ENCODE measurements at places on chromosomes 16 and 17.
A peak's percentile ranks its signal among the peaks of the same experiment; 100 is the strongest.

GRCh38 chr17:75769536-75769935, 4.5 kb upstream of the GALK1 start:
- DNase-seq: no peak

GRCh38 chr17:57999496-58000017, 7.5 kb downstream of the SRSF1 start:
- DNase-seq: no peak

DNA sequence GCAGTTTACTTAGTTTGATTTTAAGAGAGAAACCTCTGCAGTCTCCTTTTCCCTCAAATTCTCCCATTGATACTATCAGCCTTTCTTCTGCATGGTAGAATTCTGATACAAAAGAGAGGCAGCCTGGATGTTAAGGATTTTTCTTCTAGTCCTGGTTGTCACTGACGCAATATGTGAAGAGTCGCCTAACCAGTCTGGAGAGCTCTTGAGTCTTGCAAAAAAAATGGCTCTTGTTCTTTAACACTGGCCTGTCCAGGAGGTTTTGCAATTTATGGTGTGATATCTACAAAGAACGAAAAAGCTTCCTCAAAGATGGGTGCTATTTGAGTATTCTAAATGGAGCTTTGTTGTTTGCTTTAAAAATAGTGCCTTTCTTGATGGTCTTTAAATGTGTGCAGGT, 28.9 kb downstream of the COX10 start:
- no peak for DNase-seq

- DNase-seq: peak; percentile 82
Measured at GRCh38 chr17:40417609-40418427, at the start of gene TOP2A. Gene TOP2A, minus strand, starts transcription at chr17:40417896. Its CDS starts 105 bp downstream, at chr17:40417791.

DNA sequence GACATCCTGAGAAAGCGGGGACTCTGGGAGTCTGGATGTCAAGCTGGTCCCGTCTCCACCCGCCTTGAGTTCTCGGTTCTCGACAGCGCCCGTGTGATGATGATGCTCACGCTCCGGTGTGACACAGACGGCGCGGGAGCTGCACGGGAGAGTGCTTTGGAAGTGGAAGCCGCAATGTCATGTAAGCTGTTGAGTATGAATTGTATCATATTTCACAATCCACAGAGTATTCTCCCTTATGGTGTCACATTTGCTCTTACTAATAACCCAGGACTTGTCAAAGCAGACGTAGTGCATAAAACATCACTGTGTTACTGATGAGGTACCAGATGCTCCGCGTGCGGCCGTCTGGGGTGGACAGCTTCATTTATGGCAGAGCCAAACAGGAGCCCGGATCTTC, 217.5 kb upstream of the CHMP6 start:
- DNase-seq: no peak

DNA sequence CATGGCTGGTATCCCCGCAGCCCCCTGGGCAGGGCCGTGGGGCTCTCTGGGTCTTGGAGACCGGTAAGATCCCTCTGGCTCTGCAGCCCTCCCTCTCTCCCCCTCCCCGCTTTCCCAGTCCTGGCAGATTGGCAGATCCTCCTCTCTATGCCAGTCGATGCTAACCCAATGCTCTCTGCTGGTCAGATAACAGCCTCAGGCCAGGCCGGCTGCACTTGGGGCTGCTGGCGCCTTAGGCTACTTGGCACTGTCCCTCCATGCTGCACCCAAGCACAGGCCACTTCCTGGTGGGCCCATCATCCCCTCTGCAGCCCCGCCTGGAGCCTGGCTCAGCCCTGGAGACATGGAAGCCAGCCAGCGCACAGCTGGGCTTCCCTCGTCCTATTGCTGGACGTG, 81.7 kb downstream of the RTN4RL1 start:
- DNase-seq: no peak

DNA sequence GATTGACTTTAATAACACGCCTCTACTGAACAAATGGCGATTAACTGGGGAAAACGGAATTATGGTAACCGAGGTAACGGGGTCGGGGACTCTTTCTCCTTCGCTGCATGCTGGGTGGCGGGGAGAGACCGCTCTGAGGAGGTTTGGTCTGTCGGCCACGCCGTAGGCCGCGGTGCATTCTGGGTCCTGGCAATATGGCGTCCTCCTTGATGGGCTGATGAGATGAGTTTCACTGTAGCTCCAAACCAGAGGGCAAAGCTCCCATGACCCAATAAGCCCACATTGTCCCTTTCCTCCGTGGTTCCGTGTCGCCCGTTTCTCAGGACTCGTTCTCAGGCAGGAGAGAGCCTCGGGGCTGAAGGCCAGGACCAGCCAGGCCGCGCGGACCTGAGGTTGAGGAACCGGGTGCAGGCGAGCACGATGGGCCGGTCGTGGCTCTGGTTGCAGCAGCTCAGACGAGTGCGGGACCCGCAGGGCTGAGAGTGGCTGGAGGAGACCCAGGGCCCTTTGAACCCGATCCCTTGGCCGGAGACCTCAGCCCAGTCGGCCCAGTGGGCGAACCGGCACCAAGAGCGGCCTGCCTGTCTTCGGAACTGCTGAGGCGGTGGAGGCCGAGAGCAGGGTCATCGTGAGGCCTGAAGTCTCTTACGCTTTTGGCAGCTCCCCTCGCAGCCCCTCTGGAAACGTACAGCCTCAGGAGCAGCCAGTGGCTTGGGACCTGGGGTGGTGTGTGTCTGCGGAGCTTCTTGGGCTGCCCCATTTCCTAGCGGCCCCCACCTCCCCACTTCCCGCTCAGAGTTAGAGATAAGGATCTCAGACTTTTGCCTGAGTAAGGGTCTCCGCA, at the start of gene RPTOR:
TSS of gene RPTOR (plus strand) at position 184 of the 844 bp plus-strand sequence. CDS start 792 bp downstream, outside the sequence.
- DNase-seq: peak; percentile 89

DNA sequence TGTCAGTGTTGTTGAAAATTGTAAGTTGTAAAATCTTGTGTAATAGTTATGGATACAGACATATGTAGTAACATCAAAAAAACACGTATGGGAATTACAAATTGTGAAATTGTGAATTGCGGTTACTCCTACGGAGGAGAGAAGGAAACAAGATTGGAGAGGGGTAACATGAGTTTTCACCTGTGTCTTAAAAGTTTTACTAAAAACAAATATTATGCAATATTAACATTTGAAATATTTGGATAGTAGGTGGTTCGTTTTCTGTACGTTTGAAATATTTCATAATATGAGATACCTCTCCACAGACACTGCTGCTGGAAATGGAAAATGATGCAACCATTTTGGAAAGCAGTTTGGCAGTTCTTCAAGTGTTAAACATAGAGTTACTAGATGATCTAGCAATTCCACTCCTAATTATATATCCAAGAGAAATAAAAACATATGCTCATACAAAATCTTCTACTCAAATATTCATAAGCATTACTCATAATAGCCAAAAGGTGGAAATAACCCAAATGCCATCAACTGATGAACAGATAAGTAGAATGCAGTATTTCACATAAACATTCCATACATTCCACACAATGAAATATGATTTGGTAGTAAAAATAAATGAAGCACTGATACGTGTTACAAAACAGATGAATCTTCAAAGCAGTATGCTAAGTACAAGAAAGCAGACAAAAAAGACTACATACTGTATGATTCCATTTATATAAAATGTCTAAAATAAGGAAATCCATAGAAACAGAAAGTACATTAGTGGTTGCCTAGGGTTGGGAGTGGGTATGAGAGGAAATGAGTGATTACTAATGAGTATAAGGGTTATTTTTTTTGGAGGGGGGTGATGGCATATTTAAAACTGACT, 40.7 kb upstream of the ABCA10 start:
- no peak for DNase-seq

- no peak for DNase-seq
Measured at GRCh38 chr16:48546774-48547173, 63.2 kb downstream of the N4BP1 start.

- DNase-seq: no peak
Measured at GRCh38 chr17:12342609-12343435, 322.1 kb downstream of the MAP2K4 start.

DNA sequence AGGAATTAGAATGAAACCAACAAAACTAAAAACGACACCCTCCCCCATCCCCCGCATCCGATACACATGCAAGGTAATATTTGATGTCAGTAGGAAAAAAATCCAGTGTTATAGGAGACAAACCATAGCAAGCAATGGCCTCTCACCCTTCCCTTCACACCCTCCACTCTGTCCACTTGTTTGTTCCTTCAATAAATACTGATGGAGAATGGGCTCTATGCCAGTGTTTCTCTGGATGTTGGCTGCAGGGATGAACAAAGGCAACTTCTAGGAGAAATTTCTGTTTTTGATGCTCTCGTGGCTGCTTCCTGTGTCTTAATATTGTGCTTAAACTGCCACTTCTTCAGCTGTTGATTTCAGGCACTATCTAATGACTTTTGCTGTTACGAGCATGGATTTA, 98.8 kb downstream of the WWOX start:
- DNase-seq: no peak

GRCh38 chr16:54462151-54462651, 175.6 kb upstream of the IRX3 start:
- DNase-seq: no peak

DNA sequence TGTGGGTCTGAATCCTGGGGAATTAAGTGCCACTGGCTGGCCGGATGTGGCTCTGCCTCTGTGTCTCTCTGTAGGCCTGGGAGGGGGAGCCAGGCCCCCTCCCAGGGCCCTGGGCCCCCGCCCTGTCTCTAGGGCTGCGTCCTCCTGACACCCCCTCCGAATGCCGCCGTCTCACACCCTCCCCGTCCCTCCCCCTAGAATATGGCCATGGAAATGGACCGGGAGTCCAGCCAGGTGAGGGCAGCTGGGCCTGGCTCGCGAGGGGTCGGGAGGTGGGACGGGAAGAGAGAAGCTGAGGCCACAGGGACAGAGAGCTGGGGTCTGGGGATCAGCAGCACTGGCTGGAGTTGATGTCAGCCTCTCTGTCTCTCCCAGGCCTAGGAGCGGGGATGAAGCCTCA, 16.1 kb upstream of the PKMYT1 start:
- DNase-seq: no peak

GRCh38 chr16:19029980-19030379, 37.4 kb upstream of the COQ7 start:
- DNase-seq: no peak

DNA sequence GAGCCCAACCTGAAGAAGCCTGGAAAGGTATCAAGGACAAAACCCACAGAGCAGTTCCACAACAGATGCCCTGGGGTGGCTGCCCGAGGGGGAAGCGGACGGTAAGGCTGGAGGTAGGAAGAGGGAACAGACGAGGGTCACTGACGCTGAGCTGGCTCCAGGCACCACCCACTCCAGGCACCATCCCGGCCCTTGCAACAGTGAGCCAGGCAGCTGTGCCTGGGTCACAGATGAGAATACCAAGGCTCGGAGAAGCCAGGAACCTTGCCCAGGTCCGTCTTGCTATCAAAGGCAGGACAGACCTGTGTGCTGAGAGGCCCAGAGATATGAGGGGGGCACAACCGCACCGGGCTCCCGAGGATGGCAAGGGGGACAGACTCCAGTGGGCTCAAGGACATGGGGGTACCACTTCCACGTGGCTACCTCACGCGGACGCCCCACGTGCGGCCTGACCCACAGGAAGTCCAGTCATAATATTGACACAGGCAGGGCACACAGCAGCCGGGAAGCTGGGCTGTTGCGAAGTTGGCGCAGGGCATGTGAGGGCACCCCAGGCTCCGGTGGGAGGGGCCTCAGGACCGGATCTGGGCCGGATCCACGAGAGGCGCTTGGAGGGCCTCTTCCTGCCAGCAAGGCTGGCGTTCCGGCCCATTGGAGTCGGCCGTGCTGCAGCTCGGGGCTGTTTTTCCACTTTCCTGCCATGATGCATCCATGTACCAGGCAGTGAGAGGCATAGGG, 29.9 kb downstream of the PEMT start:
- DNase-seq: no peak

GRCh38 chr17:1779571-1780131, 17.8 kb downstream of the SERPINF1 start:
- no peak for DNase-seq

GRCh38 chr17:9883451-9883850, 21.6 kb downstream of the RCVRN start:
- no peak for DNase-seq

- no peak for DNase-seq
Measured at GRCh38 chr16:67395458-67396158, 2.3 kb upstream of the TPPP3 start.

DNA sequence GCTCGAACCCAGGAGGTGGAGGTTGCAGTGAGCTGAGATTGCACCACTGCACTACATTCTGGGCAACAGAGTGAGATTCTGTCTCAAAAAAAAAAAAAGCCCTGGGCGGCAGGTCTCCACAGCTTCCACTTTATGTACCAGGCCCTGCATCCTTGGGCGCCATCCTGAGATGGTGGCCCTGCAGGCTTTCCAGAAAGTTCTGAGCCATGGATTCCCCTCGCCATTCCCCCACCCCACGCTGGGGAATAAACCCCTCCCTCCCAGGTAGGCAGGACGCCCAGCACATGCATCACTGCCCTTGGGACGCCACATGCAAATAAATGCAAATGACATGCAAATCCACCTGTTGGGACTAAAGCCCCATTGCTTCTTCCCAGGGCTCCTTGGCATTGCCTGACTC, 13.8 kb upstream of the ZNF469 start:
- DNase-seq: no peak

GRCh38 chr17:4586043-4586442, 1.7 kb downstream of the SMTNL2 start:
- no peak for DNase-seq

DNA sequence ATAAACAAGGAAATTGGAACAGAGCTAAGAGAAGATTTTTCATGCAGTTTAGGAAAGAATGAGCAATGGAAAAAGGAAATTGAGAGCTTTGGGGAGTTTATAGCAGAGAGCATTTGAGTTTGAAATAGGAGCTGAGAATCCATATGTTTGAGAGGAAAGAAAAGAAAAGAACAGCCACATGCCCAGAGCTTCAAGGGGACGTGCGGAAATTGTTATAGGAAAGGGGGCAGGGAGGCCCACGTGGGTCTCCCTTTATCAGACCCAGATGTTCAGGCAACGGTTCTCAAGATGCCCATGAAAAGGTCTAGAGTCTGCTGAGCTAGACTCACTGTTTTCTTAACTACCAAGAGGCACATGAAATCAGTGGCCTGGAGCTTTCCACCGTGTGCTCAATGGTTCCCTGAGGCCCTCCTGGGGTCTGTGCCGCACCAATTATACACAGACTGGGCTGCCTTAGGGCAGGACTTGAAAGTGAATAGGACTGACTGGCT, 31.2 kb downstream of the CHD9 start:
- DNase-seq: no peak

GRCh38 chr17:9845306-9845705, 19.6 kb downstream of the GLP2R start:
- no peak for DNase-seq

- no peak for DNase-seq
Measured at GRCh38 chr16:2090777-2091546, 43.2 kb downstream of the TSC2 start.

DNA sequence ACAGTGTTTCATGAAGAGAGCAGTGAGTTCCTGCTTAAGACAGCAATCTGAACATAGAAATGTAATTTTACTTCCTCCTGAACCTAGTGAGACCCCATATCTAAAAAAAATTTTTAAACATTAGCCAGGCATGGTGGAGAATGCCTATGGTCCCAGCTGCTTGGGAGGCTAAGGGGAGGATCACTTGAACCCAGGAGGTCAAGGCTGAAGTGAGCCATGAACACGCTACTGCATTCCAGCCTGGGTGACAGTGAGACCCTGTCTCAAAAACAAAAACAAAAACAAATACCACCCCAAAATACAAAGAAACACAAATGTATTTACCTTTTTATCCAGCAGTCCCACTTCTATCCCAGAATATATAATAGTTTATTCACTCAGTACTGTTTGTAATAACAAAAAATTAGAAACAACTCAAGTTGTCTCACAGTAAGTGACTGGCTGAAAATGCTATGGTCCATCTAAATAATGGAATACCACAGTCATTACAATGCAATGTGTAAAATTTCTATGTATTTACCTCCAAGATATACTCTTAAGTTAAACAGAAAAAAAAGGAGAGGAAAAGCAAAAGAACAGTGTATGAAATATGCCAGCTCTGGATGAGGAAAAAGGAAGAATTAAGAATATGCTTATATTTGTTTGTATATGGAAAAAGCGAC, 16.3 kb downstream of the CFDP1 start:
- DNase-seq: no peak
